ENCODE measurements at places on chromosomes 6 and 20. TPM values are rescaled to one million over a fixed set of nuclear protein-coding genes. Genes with fewer than 3 reads are reported as not detected.
A peak's percentile ranks its signal among the peaks of the same experiment; 100 is the strongest.

GRCh38 chr6:110649704-110650103 is 165.6 kb downstream of the CDK19 start:
- DNase-seq: no peak

GRCh38 chr6:56930846-56931245 is 24.1 kb upstream of the BEND6 start:
- no peak for DNase-seq

Gene OGFRL1
- 15.7 TPM for total RNA-seq

DNA sequence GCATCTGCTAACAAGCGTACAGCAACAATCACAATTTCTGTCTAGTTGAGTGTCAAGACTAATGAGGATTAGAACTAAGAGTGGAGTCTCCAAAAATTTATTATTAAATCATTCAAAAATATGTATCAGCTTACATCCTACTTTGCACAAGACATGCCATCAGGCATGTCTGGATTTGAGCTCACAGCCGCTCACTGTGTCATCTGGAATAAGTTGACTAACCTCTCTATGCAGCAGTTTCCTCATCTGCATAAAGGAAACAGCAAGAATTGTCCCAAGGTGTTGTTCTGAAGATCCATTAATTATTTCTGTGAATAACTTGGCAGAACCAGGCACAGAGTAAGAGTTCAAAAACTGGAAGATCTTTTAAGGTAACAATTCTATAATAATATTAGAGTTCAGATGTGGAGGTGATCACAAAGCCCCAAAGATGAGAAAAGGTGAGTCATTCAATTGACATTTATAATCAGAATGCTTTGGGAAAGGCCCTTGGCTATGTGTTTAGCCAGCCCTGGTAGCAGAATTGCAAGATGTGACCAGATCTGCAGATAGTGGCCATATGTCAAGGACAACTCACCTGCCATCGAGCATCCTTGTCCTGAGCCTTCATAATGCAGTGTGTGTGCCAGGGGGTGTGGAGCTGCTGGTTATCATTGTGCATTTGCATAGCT is 264.0 kb downstream of the FOXA2 start:
- DNase-seq: no peak

GRCh38 chr6:91538622-91539021 is 951.8 kb upstream of the MAP3K7 start:
- no peak for DNase-seq

DNA sequence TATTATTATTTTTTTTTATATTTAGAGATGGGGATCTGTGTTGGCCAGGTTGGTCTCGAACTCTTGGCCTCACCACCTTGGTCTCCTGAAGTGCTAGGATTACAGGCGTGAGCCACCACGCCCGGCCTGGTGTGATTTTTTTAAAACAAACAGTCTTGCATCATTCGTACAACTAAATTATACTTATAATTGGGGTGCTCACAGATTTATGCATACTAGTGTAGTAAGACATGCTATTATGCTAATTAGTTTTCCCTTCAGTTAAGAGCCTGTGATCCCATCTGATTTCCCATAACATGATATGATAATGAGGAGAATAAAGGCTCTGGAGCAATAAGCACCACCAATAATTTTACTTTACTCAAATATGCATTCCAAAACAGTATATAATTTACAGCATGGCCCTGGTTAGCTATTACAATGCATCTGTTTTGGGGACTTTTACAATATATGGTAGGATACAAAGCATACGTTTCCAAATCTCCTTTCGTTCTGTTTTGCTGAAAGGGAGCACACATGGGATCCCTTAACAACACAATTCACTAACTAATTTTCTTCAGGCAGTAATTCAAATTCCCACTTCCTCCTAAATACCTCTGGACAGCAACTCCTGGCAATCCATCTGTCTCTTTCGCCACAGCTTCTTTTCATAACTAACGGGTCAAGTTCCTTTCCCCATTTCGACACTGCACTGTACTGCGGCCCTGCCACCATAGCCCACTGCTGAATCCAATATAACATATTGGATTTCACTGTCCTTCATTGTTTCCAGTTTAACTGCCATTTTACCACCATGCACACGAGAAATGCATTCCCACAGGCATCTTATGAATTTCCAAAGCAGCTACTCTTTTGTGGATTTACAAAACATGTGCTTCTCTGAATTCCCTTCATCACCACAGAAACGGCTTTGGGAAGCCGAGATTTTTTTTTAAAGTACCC is 1.7 kb downstream of the NUDT3 start:
- DNase-seq: peak; percentile 31

- peak; percentile 30 for DNase-seq
Measured at GRCh38 chr6:15247500-15248450, 1.9 kb downstream of the JARID2 start.

GRCh38 chr6:84361372-84362192 is 134.1 kb upstream of the CEP162 start:
- DNase-seq: no peak

Gene TSPO2
- not detected for total RNA-seq

- peak; percentile 14 for DNase-seq
Measured at GRCh38 chr6:165181951-165182414, 127.4 kb downstream of the C6orf118 start.

Gene POPDC3
- 45.7 TPM for total RNA-seq
